ENCODE measurements at places on chromosomes 12 and 14.
A peak's percentile ranks its signal among the peaks of the same experiment; 100 is the strongest.

DNA sequence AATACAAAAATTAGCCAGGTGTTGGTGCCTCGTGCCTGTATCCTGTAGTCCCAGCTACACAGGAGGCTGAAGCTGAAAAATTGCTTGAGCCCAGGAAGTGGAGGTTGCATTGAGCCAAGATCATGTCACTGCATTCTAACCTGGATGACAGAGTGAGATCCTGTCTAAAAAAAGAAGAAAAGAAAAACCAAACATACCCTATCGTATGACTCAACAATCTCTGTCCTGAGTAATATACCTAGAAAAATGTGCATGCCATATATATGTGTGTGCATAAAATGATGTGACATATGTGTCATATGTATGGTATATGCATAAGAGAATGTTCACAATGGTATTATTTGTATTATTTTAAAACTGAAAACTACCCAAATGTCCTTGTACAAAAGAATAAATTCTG is 261.5 kb upstream of the CLEC14A start:
- no peak for DNase-seq

DNA sequence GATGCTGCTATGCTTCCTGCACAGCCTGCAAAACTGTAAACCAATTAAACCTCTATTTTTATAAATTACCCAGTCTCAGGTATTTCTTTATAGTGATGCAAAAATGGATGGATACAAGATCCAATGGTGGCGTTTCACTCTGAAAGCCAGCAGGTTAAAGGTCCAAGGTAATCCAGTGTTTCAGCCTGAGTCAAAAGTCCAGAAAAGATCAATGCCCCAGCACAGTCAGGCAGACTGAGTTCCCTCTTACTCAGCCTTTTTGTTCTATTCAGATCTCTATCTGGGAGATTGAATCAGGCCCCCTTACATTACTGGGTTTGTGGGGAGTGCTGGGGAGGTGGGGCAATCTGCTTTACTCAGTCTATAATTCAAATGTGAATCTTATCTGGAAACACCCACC is 464.5 kb downstream of the GXYLT1 start:
- no peak for DNase-seq

DNA sequence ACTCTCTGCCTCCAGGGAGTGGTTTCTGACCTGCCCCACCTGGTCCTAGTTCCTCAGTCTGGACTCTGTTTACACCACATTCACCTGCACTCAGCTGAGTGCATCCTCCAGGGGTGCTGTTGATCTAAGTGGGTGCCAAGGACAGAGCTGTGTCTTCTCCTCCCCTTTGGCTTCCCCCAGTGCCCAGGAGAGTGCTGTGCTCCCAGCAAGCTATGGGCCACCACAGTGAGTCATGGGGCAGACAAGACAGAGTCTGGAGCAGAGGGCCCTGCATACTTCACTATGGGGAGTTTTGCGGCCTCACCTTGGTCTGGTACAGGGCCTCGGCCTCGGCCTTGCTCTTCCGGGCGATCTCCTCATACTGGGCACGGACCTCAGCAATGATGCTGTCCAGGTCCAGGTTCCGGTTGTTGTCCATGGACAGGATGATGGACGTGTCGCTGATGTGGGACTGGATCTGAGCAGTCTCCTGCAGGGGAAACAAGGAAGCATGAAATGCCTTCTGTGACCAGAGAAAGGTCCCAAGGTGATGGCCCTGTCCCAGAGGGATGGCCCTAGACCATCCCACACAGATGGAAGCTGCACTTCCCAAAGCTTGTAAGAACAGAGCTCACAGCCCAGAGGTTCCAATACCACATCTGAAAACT is 4.9 kb downstream of the KRT73 start:
- no peak for DNase-seq

DNA sequence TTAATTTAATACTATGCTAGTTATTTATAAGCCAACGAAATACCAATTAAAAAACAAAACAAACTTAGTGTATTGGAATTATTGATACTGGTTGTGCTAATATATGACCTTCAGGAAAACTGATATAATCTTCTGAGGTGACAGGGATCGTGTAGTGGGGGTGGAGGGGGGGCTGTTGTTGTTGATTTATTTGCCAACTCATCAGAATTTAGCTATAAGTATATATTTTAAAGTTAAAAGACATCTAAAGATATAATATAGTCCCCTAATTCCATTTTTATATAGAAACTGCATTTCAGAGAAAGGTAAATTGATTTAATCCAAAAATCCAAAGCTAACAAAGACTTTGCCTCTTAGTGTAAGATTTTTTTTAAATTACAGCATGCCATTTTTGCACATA is 210.5 kb downstream of the LRRK2 start:
- DNase-seq, result no peak

GRCh38 chr14:49106741-49107667 is 479.2 kb downstream of the RPS29 start:
- no peak for DNase-seq

DNA sequence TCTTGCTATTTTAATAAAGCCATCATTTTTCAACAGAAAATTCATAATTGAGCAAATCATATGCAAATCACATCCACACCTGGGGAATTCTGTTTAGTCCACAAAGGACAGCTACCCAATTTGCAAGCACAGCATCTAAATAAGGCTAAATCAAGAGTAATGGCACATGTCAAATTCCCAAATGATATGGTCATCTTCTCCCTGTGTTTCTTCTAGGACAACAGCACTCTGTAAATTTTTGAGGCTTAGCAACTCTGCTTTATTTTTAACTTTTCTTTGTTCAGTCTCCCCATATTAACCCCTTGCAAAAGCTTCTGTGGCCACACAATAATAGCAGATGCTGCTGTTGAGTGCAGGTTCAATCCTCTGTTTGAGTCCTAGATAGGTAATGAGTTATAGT is 155.6 kb upstream of the DAAM1 start:
- DNase-seq, result no peak

DNA sequence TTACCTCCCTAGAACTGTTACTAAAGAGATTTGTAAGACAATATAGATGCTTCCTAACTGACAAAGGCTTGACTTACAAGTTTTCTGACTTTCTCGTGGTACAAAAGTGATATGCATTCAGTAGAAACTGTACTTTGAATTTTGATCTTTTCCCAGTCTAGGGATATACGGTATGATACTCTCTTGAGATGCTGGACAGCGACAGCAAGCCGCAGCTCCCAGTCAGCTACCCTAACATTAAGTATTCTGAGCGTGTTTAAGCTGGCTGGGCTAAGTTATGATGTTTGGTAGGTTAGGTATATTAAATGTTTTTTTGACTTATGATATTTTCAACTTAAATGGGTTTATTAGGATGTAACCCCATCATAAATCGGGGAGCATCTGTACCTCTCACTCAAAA is 55.2 kb upstream of the CDKL1 start:
- DNase-seq, result no peak

DNA sequence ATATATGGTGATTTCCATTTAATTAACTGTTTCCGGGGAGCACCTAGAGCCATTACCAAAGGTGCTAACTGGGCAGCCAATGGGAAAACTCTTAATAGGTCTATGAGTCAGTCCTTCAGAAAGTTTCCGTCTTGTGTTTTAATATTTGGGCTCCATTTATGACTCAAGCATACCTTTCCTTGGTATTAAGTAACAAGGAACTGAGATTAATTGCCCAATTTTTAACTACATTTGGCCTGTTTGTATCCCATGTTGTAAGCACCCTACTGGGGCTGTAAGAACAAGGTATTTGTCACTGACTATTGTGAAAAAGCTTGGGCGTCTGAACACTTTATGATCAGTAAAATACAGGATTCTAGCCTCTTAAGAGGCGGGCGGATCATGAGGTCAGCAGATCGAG is 62.8 kb upstream of the FOXN3 start:
- no peak for DNase-seq

- no peak for DNase-seq
These were observed 32.3 kb downstream of the LRCOL1 start for GRCh38 chr12:132578118-132578517.

GRCh38 chr12:61011767-61012423 is 1248.3 kb upstream of the USP15 start:
- no peak for DNase-seq

- no peak for DNase-seq
These were observed 26.0 kb downstream of the IGF1 start for GRCh38 chr12:102454330-102454729.

- no peak for DNase-seq
These were observed 134.8 kb upstream of the VRK1 start for GRCh38 chr14:96662116-96662970.

DNA sequence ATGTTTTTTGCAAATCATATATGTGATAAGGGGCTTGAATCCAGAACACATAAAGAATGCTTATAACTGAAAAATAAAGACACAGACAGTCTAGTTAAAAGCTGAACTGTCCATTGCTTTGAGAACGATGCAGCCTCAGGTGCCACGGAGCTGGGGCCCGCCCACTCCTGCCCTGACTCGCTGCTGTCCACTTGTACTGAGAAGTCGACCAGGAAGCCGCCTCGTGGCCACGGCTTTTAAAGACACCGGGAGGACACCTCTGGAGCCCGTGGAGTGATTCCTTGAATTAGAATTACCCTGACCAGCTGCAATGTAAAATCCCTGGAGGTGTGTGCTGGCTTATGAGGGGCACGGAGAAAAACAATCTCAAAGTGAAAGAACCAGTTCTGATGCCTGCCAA is 23.9 kb upstream of the TEX22 start:
- DNase-seq, result no peak

DNA sequence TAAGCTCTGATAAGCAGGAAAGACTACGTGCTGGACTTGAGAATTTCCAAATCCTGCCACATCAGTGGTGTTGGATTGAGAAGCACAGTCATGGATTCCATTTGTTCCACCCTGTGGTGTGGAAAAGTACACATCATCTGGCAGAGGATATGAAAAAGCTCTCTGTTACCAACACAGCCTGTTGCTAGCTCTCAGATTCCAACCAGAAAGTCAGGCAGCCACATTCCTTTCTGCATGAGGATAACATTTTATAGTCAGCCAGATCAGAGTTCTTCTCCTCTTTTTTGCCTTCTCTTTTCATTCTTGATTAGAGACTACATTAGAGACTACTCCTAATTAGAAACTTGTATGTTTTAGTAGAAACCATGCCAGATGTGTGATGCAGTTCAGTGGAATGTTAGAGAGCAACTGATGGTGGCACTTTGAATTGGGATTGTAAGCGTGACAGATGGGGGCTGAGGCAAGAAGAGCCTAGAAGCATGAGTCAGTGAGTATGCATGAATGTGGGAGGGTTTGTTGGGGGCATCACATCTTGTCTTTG is 61.2 kb upstream of the STXBP6 start:
- no peak for DNase-seq

- DNase-seq, result no peak
These were observed 710.0 kb downstream of the LRFN5 start for GRCh38 chr14:42316693-42317092.

- peak; percentile 63 for DNase-seq
These were observed 75.8 kb downstream of the DAD1 start for GRCh38 chr14:22513066-22513812.

DNA sequence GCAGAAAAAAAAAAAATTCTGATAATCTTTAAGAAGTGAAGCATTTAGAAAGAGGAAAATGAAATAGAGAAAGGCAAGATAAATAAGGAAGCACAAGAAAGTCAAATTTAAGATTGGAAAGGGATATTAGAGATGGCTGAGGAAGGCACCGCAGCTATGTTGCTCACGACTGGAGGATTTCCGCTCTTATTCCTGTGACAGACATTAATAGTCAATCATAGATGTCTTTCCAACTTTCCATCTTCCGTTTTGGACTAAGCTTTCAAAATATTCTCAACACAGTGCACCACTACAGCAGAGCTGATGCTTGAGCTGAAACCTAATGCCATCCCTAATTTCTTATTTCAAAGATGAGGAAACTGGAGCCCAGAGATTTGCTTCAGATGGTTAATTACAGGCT is 290.6 kb downstream of the FOXN3 start:
- no peak for DNase-seq

DNA sequence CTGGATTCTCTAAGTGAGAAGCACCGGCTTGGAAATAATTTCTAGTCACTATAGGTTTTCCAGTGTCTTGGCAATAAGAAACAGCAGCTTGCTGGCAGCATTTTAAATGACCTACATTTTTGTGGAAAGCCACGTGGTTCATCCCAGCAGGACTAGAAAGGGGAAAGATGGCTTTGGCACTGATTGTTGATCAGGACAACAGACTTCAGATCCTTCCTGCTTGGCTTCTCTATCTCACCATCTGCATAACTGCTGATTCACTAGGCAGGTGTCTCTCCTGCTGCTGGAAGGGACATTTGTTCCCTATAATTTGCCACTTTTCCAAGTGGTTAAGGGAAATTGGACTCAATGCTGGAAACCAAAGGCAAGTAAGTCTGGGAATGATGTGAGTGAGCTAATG is 131.0 kb downstream of the TTC8 start:
- DNase-seq, result no peak

DNA sequence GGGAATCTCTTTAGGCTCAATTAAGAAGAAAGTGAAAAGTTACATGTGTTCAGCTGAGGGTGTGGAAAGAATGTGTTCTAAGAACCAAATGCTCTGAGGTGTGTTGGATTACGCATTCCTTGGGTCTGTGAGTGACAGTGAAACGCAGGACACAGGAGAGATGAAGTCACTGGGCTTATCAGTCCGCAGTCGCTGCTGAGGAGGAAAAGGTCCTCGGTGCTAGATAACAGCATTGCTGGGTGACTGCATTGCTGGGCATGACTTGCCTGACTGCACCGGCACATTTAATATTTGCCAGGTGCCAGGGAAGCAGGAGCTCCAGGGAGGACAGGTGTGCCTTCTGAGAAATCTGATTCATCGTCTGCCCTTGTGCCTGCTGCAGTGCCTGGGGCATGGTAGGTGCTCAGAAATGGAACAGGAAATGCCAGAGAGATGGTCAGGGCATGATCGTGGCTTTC is 64.4 kb upstream of the FZD10 start:
- no peak for DNase-seq

DNA sequence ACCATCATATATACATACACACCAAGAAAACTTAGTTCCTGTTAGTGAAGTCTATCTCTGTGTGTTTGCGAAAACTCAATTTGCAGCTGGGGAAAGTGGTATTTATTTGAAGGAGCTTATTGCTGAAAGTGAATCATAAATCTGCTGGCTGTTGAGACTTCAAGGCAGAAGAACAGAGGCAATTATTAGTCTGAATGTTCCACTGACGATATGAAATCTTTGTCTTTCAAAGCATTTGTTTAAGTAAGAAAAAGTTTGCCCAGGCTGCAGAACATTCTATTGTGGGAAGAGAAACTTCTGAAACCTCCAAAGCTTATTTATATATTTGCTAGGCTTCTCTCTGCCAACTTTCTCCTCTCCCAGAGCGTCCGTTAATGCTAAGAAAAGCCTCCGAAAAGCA is 255.7 kb upstream of the TMPO start:
- DNase-seq, result no peak

DNA sequence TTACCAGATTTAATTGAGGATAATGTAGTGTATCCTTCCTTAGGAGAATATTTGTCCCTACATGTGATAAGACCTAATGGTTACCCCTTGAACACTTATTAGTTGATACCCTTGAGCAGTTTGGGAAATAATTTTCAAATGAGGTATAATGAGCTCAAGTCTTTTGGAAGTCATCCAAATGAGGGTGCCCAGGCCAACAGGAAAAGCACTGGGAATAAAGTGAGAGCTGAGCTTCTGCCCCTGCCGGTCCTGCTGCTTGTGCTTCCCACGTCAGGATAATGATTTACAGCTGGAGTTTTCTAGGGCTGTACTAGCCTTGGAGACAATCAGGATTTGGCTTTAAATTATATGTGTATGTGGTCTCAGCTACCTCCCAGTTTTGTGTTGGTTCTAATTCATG is 178.8 kb upstream of the FRMD6 start:
- peak; percentile 46 for DNase-seq
